Stimulated activated CD8-positive, alpha-beta memory T cell treated with anti-CD3 and anti-CD28 coated beads, Interleukin-2, amount 100 ng/mL, for 1 hour (primary cell): ENCODE measurements at places on chromosomes 5 and 9.

- DNase-seq = peak; percentile 60
These were observed 92.3 kb downstream of the LMX1B start for GRCh38 chr9:126705767-126706697.

GRCh38 chr5:176846335-176847140 lies 36.2 kb downstream of the UNC5A start:
- DNase-seq = no peak

GRCh38 chr9:36780186-36780585 lies 207.5 kb downstream of the MELK start:
- no peak for DNase-seq

- no peak for DNase-seq
These were observed 320.2 kb downstream of the RFX3 start for GRCh38 chr9:3205421-3206095.

GRCh38 chr5:158545949-158546530 lies 553.7 kb downstream of the EBF1 start:
- DNase-seq = no peak

DNA sequence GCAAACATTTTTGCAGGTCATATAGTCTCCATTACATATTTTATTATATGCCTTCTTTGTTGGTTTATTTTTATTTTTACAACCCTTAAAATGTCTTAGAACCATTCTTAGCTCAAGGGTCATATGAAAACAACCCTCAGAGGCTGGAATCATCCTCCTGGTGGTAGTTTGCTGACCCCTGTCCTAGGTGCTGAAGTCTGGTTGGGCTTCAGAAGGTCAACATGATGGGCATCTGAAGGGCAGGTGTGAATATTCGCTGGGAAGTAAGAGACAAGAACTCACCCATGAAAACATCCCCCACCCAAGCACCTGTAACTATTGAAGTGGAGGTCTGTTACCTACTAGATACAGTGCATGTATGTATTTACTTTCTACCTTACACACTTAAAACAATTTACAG lies 75.4 kb downstream of the OSMR start:
- DNase-seq = no peak

DNA sequence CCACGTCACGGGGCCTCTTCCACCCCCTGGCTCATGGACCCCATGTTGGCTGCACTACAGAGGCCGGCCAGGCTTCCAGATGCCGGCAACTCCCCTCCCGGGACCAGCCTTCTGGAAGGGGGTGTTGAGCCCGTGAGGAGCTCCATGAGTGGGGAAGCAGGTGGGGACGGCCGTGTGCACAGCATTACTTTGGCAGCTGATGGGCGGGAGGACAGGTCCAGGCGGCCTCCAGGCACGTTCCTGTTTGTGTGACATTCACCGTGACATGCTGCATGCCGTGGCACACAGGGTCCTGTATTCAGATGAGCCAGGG lies 29.1 kb upstream of the ABO start:
- no peak for DNase-seq

- DNase-seq = no peak
These were observed 5.1 kb upstream of the GMCL2 start for GRCh38 chr5:178192244-178192643.
